ENCODE measurements at places on chromosomes 16 and 17. TPM values are rescaled to one million over a fixed set of nuclear protein-coding genes. Genes with fewer than 3 reads are reported as not detected.
A peak's percentile ranks its signal among the peaks of the same experiment; 100 is the strongest.

GRCh38 chr17:34242587-34243363, 12.3 kb upstream of the CCL2 start:
- no peak for DNase-seq

GRCh38 chr16:4403133-4403949, 13.1 kb downstream of the CORO7 start:
- DNase-seq = no peak

DNA sequence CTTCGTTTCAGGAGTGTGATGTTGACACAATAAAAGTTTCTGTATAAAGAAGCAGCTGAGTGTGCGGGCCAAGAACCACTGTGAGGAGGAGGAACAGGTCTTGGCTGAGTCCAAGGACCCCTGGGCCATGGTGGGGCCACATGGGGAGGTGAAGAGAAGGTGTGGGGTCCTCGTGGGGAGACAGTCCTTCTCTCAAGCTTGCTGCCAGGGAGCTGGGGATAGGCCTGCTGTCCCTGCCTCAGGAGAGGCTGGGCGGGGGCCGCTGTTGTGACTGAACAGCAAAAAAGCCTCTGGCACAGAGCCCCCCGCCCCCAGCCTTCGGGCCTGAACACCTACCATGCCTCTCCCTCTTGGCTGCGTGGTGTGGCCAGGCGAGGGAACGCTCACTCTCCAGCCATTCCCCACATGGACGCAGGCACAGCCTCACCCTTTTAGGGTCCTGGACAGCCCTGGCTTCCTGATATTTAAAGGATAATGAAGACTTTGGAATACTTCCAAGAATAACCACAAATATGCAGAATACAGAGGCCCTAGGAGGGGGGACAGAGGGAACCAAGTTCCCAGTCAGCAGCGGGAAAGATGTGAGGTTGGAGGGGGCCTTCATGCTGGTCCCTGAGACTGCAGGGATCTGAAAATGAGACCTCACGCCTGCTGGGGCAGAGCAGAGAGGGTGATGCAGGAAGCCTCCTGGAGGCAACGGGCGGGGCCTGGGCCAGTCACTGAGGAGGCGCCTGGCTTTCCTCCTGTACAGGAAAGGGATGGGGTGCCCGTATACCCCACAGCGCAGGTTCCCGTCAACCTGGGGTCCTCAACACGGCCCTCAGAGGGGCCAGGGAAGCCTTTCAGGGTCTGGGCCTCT, 100.0 kb upstream of the CREBBP start:
- DNase-seq = no peak

- DNase-seq = no peak
Measured at GRCh38 chr17:39513915-39514314, 52.6 kb downstream of the CDK12 start.

DNA sequence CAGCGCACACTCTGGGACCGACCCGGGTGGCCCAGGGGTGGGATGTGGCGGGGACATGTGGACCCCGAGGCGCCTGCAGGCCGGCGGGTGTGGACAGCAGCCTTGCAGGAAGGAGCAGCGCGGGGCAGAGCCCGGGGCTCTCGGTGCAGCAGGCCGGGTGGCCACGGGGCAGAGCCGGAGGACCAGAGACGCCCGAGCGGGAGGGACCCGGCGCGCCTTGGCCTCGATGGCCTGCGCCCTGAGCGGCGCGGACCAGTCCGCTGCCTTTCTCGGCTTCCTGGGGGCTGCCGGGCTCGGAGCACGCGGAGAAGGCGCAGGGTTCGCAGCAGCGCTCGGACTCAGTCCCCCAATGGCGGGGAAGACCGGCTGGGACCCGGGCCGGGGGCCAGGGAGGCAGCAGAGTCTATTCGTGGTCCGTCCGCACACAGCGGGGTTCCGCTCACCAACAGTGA, 43.4 kb downstream of the OSBPL7 start:
- no peak for DNase-seq

GRCh38 chr17:83054518-83055125, 24.8 kb upstream of the METRNL start:
- no peak for DNase-seq

GRCh38 chr16:27253526-27253930, 15.0 kb downstream of the NSMCE1 start:
- peak; percentile 38 for DNase-seq

- no peak for DNase-seq
Measured at GRCh38 chr16:86590501-86591144, 12.3 kb downstream of the FOXL1 start.

- no peak for DNase-seq
Measured at GRCh38 chr16:24645739-24646645, 83.5 kb upstream of the TNRC6A start.

- DNase-seq = no peak
Measured at GRCh38 chr17:55282741-55283140, 18.0 kb downstream of the HLF start.

DNA sequence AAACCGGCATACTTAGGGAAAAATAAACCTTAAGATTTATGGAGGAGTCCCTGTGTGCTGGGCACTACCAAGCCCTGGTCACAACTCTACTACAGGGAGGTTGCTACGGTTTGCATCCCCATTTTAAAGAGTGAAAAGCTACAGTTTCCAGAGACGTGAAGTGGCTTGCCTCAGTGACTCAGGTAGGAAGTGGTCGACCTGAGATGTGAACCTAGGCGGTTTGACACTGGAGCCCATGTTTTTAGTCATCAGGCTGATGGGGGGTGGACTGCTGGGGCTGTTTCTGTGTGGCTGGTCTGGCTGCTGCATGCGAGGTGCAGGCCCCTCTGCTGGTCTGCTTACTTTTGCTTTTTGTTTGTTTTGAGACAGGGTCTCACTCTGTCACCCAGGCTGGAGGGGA, 6.6 kb downstream of the COX6A2 start:
- DNase-seq = peak; percentile 60

GRCh38 chr17:41657176-41657754, 31.4 kb upstream of the EIF1 start:
- DNase-seq = no peak

DNA sequence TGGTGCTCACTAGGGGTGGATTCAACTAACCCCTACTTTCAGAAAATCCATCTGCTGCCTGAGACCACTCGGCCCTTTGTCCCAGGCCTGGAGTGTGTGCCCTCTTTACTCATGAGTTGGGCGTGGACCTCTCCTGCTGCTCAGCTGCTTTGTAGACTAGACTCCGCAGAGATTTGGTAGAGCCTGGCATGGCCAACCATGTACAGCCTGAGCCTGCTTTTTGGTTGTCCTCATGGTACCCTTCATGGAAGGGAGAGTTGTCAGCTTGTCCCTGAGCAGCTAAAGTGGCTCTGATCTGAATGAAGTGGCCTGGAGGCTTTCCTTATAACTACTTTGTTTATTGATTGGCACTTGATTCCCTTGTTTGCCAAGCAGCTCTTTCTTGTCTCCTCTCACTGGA, 1.5 kb downstream of the EDC4 start:
- DNase-seq = no peak

- DNase-seq = no peak
Measured at GRCh38 chr16:29761882-29762281, 16.1 kb upstream of the C16orf54 start.

DNA sequence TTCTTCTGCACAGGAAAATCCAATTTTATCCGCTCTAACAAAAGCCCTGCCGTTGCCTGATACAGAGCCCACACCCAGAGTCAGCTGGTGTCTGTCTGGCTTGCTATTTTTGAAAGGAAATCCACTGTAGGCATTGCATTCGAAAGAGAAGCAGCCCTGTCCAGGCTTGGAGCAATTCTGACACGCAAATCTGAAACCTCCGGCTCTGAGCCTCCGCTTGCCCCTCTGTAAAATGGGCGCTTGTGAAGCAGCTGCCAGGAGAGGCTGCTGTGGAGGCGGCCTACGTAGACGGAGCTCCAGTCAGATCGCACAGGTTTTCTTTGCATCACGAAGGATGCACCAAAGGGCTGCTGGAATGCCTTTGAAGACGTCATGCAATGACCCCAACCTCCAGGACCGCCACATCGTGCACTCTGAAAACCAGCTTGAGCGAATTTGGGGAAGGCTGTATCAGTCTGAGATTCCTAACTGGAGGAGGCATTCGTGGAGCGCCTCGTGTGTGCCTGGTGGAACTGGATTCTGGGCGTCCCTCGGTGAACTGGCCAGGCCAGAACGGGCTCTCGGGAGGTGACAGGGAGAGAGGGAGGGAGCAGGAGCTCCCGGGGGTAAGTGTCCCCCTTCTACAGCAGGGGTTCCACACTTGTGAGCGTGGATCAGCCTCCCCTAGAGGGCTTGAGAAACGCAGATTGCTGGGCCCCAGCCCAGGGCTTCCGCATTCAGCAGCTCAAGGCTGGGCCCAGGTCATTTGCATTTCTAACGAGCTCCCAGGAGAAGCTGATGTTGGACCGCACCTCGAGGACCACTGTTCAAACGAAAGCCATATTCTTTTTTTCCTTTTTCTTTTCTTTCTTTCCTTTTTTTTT, 215.5 kb downstream of the MRTFB start:
- no peak for DNase-seq

Gene HAS3
- 2.5 TPM for total RNA-seq

Gene SKAP1
- total RNA-seq = 59.9 TPM

Gene CA10
- total RNA-seq = not detected

Gene APOBR
- total RNA-seq = 6.3 TPM

Gene SPATA22
- total RNA-seq = not detected

Gene TP53TG3F
- not detected for total RNA-seq

Gene OTOA
- 0.14 TPM for total RNA-seq

Gene ADAD2
- not detected for total RNA-seq

Gene GRAPL
- 15.7 TPM for total RNA-seq

Gene MYH13
- total RNA-seq = not detected

Gene ITGB4
- 2.3 TPM for total RNA-seq

Gene CCL17
- total RNA-seq = not detected

Gene KRTAP9-4
- not detected for total RNA-seq
